MG63 (cell line): ENCODE measurements at places on chromosomes 1 and 21.

GRCh38 chr21:33835920-33836319 lies 79.7 kb downstream of the ATP5PO start:
- no peak for DNase-seq

DNA sequence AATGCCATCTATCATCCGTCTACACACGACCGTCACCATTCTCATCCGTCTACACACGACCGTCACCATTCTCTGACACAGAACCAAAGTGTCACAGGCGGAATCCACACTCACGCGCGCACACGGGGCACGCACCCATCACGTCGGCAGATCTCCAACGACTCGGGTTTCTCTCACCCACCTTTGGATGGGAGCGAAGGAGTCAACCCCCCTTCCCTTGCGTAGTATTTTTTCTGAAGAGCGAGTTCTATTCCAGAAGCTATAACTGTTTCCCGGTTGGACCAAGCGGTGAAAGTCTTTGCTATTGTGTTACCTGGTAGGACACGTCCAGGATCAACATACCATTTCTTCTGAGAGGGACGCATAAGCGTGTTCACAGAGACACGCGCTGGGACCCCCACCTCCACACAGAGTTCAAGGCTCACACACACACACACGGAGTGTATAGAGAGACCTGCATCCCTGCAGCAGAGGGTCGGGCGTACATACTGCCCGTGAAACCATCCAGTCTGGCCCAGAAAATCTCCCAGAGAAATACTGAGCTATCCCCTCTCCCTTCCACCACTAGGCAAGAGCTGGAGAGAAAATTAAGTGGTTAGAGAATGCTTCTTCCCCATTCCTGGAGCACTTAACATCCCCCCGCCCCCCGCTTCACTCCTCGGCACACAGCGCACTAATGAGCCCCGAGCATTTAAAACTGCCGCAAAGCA lies 741 bp downstream of the DUSP10 start:
- no peak for DNase-seq

DNA sequence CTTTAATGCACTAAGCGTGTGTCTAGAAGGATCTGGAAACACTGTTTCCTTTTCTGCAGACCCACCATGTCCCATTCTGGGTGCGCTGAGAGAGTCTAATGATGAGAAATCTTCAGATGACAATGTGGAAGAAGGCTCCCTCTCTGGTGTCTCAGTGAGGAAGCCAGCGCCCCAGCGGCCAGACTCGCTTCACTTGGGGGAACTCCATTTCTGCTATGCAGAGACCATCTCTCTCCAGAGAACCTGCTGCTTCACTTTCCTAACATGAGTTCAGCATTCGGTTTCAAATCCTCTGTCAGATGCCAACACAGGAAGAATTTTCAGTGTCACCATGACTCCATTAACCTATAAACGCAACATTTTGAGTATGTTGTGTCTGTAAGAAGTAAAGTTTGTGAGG lies 121.8 kb downstream of the SYF2 start:
- no peak for DNase-seq

- no peak for DNase-seq
These were observed 74.9 kb downstream of the MIS18A start for GRCh38 chr21:32203877-32204480.

DNA sequence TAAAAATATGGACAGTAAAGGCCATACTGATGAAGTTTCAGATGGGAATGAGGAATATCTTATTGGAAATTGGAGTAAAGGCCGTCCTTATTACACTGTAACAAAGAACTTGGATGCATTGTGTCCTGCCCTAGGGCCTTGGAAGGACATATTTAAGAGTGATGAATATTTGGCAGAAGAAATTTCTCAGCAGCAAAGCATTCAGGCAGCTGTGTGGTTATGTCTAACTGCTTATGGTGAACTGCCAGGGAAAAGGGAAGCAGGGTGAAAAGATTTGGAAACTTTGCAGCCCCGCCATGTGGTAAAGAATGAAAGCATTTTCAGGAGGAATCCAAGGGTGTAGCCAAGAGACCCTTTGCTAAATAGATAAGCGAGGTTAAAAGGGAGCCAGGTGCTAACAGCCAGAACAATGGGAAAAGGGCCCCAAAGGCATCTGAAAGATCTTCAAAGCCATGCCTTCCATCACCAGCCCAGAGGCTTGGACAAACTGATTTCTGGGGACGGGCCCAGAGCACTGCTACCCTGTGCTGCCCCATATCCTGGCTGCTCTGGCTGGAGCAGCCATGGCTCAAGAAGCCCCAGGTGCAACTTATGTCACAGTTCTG lies 200.0 kb downstream of the PTPRU start:
- no peak for DNase-seq

- DNase-seq = no peak
These were observed 142.0 kb downstream of the LRIG2 start for GRCh38 chr1:113215015-113215414.
